T-cell (primary cell): ENCODE measurements at places on chromosomes 6 and 20.
A peak's percentile ranks its signal among the peaks of the same experiment; 100 is the strongest.

GRCh38 chr6:22072949-22073348 is 223.9 kb downstream of the PRL start:
- no peak for DNase-seq

GRCh38 chr20:62642051-62642665 is at the start of gene SLCO4A1:
Gene SLCO4A1 (plus strand): TSS chr20:62642503. CDS start chr20:62656455, 13,952 bp downstream.
- DNase-seq: peak; percentile 83

DNA sequence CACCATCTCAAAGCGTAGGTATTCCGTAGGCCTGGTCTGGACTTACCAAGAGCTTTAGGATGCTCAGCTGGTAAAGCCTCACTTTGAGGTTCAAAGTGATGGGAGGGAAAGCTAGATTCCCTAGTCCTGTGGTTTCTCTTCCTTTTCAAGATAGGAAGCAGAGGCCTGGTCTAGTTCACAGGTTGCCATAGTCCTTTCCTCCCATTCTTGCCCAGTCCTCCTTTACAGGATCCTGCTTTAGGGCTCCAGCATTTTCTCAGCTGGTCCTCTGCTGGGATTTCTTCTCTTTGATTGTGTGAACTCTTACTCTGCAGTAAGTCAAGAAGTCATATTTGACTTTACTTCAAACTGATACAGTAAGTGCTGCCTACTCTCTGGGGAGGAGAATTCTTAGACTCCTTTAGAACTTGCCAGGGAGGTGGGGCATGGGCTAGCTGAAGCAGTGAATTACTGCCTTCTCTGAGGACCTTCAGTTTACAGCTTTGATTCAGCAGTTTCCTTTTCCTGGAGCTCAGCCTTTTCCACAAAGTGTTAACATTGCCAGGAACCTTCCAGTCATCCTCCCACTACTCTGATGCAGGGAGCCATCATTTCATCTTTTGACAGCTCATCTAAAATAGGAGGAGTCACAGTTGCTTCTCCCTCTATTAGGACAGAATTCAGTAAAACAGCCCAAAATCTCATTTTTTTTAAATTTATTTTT is 42.8 kb upstream of the PLCG1 start:
- no peak for DNase-seq

- peak; percentile 31 for DNase-seq
Measured at GRCh38 chr6:39980839-39981580, 46.7 kb upstream of the MOCS1 start.

- no peak for DNase-seq
Measured at GRCh38 chr6:14720411-14721102, 525.3 kb upstream of the JARID2 start.

DNA sequence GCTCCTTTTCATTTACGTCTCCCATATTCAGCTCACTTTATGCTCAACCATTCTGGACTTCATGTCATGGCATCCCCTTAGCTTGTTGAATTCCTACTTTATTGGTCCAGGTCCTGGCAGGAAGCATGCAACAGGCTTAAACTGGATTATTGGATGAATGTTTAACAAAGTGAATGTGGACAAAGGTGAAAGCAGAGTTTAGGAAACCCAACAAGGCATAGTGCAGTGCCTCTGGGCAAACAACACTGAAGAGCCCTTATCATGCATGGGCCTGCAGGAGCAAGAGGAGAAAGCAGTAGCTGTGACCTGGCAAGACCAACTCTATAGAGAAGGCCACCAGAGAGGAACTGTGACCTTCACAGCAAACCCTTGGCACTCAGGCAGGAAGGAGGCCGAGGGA is 5.3 kb upstream of the ANKRD66 start:
- no peak for DNase-seq

DNA sequence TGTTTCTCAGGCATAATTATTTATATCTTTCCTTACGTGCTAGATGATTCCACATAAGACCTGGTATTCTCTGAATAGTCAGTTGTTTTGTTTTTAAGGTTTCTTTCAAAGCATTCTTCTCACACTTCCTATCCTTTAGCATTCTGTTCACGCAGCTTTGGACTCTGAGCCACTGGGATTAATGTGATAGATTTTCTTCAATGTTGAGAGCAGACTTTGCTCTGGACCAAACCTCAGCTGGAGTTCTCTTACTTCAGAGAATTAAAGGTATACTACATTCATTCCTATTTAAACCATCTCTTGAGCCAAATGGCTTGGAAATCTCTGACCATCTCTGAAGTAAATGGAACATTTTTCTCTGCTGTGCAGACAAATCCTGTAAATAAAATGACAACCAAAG is 70.7 kb upstream of the TRAF3IP2 start:
- no peak for DNase-seq

DNA sequence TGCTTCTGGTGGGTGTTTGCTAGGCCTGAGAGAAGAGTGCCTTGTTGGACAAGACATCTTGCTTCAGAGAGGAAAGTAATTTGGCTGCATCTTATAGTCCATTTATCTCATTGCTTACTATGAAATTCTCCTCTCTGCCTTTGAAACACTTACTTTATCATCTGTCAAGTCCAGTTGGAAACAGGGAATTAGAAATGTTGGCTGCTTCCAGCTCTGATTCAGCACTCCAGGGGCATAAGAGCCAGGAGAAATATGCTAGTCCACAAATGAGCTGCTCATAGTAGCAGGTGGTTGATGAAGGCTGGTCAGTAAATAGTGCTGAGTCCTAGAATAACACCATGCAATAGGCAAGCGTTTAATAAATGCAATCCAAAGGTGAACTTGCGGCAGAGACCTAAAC is 227.1 kb downstream of the SLC35F1 start:
- no peak for DNase-seq

DNA sequence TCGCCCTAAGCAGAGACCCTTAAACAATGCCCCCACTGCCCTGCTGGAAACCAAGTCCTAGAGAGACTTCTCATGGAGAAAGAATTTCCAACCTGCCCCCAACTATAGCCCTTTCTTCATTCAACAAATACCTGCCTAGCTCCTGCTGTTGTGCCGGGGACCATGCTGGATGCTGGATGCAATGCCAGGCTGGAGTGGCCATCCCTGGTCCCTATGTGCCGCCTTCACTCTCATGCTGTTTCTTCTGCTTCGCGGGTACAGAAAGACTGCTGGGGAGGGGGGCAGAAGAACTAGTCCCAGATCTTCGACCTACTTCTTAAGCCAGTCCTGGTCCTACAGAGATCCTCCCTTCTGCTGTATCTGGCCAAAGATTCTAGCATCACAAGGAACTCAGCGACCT is 3.4 kb downstream of the MDGA1 start:
- DNase-seq: no peak

GRCh38 chr6:84350397-84350796 is 123.0 kb upstream of the CEP162 start:
- no peak for DNase-seq

GRCh38 chr6:5308066-5308465 is 46.8 kb downstream of the FARS2 start:
- no peak for DNase-seq

DNA sequence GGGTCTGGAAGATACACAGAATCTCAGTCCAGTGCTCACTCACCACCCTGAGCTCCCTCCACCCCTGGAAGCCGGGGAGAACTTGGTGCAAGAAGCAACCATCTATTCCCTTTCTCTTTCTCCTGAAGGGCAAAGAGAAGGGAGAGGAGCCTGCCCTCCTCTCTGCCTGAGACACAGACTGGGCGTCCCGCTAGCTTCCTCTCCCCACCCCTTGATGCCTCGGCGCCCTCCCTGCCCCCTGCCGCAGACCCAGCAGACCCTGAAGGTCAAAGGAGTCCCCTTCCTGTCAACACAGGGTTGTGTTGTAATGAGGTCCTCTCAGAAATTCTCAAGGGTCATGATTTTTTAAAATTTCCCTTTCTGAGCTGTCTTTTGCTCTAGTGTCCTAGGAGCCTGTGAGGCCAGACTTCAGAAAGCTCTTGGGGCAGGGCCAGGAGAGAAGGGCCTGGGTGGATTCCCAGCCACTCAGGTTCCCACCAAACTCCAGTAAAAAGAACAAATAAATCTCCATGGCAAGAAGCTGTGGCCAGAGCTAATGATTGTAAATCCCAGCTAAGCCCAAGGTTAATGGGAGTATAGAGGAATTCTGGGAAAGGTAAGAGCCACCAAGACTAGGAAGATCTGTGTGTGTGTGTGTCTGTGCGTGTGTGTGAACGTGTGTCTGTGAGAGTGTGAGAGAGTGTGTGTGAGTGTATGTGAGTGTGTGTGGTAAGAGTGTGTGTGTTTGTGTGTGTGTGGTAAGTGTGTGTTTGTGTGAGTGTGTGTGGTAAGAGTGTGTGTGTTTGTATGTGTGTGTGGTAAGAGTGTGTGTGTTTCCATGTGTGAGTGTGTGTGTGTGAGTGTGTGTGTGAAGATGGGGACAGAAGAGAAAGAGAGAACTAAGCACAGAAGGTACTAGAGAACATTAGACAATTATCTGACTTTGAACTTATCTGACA is 1.1 kb upstream of the JPH2 start:
- no peak for DNase-seq

DNA sequence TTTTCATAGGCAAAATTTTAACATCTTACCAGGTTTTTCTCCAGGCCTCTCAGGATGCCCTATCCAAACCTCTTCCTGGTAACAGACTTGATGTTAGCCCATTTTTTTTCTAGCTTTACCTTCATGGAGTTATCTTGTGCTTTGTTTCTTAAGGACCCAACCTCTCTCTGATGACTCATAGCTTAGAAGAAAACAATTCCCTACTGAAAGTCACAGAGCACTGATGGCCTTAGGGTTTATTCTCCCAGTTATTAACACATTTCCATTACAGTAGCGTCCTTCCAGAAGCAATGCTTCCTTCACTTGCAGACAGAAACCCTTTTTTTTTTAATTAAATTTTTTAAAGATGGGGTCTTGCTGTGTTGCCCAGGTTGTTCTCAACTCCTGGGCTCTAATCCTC is 79.4 kb downstream of the IYD start:
- no peak for DNase-seq

GRCh38 chr6:44034391-44034861 is 92.8 kb downstream of the MRPL14 start:
- no peak for DNase-seq

GRCh38 chr20:23013429-23013828 is 21.7 kb upstream of the SSTR4 start:
- DNase-seq: no peak

DNA sequence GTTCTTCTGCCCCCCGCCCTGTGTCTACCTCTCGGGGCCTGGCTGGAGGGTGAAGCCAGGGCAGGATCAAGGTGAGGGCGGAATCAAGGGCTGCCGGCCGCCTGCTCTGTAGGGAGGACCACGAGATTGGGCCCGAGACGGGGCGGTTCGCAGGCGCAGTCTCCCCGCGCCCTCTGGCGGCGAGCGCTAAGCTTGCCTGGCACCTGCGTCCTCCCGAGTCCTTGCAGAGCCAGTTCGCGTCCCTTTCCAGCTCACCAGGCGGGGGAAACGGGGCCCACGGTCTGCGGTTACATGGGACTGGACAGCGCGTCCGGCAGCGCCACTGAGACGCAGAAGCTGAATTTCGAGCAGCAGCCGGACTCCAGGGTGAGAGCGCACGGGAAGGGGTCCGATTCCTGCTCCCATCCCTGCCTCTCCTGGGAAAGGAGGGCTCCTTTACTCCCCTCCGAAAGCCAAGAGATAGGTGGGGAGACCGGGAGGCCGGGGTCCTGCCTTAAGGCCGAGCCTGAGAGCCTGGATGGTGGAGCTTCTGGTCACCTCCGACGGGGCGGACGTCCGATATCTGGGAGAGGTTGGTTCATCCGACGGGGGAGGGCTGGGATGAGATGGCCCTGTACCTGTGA is 3.6 kb upstream of the MATN4 start:
- no peak for DNase-seq

GRCh38 chr20:53165452-53165851 is 193.3 kb downstream of the TSHZ2 start:
- DNase-seq: no peak

GRCh38 chr6:134994431-134994830 is 44.5 kb upstream of the ALDH8A1 start:
- no peak for DNase-seq
